ENCODE measurements at places on chromosomes 1 and 21. TPM values are rescaled to one million over a fixed set of nuclear protein-coding genes. Genes with fewer than 3 reads are reported as not detected.

Gene CFHR4
- not detected for total RNA-seq

Gene ENAH
- total RNA-seq: 46.0 TPM

Gene MROH9
- total RNA-seq: not detected

Gene ADAM30
- not detected for total RNA-seq

Gene CELSR2
- 5.0 TPM for total RNA-seq

Gene SUSD4
- total RNA-seq: not detected

Gene UBE2U
- not detected for total RNA-seq

Gene CYP4A22
- not detected for total RNA-seq

Gene TNFSF18
- total RNA-seq: not detected

Gene PRELP
- total RNA-seq: not detected

Gene SRM
- total RNA-seq: 24.3 TPM

Gene OLIG2
- total RNA-seq: not detected

Data from G401 (cell line).